ENCODE measurements at places on chromosomes 11 and 22.

GRCh38 chr11:118622376-118623268, 15.2 kb downstream of the PHLDB1 start:
- DNase-seq: no peak

DNA sequence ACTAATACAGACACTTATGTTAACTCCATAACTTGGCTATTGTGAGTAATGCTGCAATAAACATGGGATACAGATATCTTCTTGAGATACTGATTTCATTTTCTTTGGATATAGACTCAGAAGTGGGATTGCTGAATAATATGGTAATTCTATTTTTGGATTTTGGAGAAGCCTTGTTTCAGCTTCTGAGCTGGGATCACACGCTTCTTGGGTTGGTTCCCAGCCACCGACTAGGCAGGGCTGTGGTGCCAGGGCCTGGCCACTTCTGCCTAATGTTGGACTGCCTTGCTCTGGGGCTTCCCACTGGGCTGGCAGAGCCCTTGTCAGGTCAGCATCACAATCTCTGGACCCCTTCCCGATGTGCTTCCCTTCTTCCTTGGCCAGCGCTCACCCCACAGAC, 14.0 kb upstream of the MCHR1 start:
- DNase-seq: no peak

- DNase-seq: no peak
These were observed 7.1 kb downstream of the RRP8 start for GRCh38 chr11:6596239-6596877.

GRCh38 chr22:50136581-50137015, 33.9 kb upstream of the PANX2 start:
- no peak for DNase-seq

DNA sequence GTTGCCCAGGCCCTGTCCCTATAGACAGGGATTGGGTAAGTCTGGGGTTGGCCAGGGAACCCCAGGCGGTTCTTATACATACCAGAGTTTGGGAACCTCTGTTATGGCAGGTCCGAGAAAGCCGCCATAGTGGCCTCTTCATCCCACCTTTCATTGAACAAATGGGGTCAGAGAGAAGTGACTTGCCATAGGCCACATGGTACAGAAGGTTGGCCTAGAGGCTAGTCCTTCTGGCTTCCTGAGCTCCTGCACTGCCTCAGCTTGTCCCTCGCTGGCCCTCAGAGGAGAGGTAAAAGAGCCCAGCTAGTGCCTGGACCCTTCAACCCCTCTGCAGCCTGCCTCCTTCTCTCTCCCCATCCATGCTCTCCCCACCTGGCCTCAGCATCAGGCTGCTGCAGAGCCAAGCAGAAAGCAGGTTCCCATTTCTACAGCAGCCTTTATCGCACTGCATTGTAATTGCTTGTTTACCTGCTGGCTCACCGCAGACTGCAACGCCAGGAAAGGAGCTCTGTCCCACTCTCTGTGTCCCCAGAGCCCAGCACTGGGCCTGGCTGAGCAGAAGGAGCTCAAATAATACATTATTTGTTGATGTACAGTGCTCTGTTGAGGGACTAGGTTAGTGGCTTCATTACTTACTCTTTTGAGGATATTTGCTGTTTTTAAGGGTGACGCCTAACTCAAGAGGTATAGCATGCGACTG, 103.6 kb downstream of the TRIM29 start:
- DNase-seq: no peak

GRCh38 chr11:64492561-64492960, 98.5 kb upstream of the SLC22A12 start:
- DNase-seq: peak; percentile 78

DNA sequence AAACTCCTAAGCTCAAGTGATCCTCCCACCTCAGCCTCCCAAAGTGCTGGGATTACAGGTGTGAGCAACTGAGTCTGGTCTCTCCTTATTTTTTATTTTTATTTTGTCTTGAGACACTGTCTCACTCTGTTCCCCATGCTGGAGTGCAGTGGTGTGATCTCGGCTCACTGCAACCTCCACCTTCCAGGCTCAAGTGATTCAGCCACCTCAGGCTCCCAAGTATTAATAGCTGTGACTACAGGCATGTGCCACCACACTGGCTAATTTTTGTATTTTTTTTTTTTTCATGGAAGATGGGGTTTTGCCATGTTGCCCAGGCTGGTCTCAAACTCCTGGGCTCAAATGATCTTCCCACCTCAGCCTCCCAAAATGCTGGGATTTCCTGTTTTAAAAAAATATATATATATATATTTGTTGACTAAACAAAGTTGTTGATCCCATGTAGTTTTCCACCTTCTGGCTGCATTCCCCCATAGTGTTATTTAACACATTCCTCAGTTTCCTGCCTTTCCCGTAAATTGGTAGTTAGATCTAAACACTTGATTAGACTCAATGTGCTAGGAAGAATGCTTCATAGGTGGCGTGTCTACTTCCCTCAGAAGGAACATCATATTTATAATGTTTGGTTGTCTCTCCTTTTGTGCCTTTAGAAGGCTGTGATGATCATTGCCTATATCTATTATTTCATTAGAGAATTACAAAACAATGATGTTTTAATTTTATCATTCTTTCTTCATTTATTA, 38.8 kb downstream of the LRRC32 start:
- DNase-seq: no peak

All from common myeloid progenitor, CD34-positive (primary cell).